Foreskin keratinocyte (primary cell): ENCODE measurements at places on chromosomes 12 and 14. TPM values are rescaled to one million over a fixed set of nuclear protein-coding genes. Genes with fewer than 3 reads are reported as not detected.

CHFR gene
- 21.6 and 27.0 TPM in 2 replicates for total RNA-seq

MANSC1 gene
- 3.8 and 4.8 TPM in 2 replicates for total RNA-seq

MYO1A gene
- not detected in 2 replicates for total RNA-seq

PRDM4 gene
- total RNA-seq: 27.9 and 30.7 TPM in 2 replicates

DNA sequence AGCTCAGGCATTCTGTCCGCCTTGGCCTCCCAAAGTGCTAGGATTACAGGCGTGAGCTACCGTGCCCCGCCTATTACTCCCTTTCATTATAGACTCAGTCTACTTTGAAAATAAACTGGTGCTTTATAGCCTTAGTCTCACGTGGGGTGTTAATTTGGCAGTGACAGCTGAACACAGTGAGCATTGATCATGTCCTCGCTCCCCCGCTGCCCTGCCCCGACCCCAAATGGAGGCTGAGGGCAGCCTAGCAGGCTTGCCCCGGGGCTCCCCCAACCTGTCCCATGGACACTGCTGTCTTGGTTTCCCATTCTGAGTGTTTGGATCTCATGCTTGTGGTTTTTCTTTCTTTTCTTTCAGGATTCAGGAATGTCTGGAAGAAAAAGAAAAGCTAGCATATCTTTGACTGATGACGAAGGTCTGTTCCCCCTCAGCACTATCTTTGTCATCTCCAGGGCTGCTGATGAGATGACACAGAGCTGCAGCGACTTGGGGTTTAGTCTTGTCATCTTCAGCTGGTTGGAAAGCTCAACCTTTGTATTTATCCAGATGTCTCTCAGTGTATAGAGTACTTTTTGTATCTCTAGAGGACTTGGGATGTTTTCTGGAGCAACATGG lies 42.2 kb downstream of the EP400 start:
- DNase-seq: no peak

- peak; percentile 61 for DNase-seq
These were observed at the start of gene IFI27 for GRCh38 chr14:94110552-94111181. Gene IFI27, plus strand, starts transcription at chr14:94110736.

GRCh38 chr12:94674835-94675234 lies 24.5 kb upstream of the TMCC3 start:
- no peak for DNase-seq

DNA sequence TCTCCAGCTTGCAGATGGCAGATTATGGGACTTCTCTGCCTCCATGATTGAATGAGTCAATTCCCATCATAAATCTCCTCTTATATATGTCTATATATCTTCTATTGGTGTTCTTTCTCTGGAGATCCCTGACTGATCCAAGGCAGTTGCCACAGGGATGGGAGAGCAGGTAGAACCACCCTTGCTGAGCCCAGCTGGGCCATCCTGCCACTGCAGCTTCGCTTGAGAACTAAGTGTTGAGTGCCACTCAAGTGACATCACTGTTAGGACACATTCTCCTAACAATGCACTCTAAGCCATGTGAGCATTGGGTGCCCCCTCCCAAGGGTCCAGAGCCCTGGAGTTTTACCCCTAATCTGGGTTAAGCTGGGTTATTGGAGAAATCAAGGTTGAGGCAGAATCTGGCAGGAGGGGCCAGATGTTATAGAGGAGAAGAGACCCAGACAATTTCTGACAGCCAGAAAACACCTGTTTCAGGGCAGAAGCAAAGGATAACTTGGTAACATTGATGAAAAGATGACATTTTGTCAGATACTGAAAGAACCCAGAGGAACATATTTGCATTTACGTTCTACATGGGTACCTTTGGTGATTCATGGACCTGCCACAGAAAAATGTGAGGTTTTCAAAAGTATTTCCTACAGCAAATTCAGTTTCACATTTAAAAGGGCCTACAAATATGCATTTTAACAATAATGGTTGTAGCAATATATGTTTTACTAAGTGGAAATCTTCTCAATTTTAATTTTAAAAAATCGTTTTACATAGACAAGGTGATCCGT lies 57.2 kb upstream of the MAX start:
- no peak for DNase-seq

- no peak for DNase-seq
These were observed 1228.8 kb upstream of the TMEM132C start for GRCh38 chr12:127038152-127038551.

CS gene
- total RNA-seq: 150 TPM in 2 replicates

- DNase-seq: no peak
These were observed 6.9 kb upstream of the FAIM2 start for GRCh38 chr12:49910331-49911212.

DNA sequence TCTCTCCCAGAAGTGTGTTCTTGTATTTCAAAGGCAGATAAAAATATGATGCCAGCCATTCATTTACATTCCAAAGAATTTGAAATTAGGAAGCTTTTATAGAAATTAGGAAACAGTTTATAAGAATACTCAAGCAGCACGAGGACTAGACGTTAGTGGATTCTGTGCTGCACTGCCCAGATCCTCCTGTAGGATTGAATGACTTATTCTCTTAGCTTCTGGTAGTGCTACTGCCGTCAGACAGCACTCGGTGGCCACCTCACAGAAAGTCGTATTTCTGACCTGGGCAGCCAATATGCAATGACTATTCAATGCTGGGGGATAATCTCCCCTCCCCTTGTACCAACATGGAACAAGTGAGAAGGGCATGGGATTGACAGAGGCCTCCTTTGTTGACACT lies 326.4 kb downstream of the RPL10L start:
- no peak for DNase-seq

TAS2R50 gene
- 0.11 and 0.31 TPM in 2 replicates for total RNA-seq

TMEM233 gene
- total RNA-seq: not detected in 2 replicates

CHGA gene
- not detected in 2 replicates for total RNA-seq

GRCh38 chr12:4648104-4648500 lies 749 bp downstream of the AKAP3 start:
- DNase-seq: no peak

DNA sequence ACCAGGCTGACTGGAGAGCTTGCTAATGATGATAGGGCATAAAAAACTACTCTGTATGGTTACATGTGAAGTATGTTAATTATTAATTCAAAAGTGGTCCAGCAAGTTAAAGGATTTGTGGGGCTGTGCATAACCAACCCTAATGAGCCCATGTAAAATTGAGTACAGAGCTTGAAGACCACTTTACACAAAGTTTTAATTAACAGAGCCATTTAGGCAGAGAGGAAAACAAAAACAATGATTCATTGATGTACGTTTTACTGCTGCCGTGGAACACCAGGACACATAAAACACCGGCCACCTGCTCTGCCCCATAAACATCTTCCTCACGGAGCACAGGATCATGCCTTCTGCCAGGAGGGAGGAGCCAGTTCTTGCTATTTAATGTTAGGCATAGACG lies 83.5 kb downstream of the RIMBP2 start:
- DNase-seq: no peak

DNA sequence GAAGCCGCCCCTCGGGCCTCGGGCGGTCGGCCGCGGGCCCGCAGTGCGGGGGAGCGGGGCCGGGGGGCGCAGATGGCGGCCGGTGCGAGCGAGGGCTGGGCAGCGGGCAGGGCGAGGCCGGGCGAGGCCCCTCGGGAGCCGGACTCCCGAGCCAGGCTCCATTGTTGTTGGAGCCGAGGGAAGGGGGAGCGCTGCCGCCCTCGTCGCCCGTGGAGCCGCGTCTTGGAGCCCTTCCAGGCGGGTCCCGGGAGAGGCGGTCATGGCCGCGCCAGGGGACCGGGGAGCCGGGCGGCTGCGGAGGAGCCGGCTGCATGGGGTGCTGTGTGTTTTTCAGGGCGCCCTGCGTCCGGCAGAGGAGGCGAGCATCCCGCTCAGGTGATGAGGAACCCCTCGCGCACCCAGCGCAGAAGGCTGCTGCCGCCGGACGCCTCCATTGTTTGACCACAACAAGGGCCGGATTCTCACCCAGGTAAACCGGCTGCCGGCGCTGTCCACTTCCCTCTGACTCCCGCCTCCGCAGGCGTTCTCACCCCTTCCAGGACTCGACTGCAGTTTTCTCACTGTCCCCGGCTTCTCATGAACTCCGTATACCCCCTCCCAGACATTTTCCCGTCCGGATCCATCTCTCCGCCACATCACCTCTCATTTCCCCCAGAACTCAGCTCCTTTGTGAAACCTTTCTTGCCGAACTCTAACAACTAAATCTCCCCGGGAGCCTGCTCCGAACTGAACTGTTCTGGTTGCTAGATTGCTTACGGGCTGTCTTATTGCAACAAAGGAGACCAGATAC lies 732 bp downstream of the ZNF664 start:
- no peak for DNase-seq

GRCh38 chr14:50762001-50762930 lies 68.7 kb downstream of the NIN start:
- DNase-seq: no peak

DNA sequence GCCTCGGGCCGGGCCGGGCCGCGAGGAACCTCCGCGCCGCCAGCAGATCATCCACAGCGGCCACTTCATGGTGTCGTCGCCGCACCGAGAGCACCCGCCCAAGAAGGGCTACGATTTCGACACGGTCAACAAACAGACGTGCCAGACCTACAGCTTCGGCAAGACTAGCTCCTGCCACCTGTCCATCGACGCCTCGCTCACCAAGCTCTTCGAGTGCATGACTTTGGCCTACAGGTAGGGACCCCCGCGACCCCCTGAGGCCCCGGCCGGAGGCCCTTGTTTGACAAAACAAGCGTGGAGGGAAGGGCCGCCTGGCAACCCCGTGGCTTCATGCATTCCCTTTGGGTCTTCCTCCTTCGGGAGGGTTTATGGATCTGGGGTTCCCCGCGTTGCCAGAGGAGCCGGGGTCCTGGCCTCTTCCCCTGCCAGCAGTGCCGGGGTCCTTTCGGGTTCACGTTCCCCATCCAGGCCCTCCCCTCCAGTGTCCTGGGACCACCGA lies 526 bp downstream of the MLXIP start:
- no peak for DNase-seq

DNA sequence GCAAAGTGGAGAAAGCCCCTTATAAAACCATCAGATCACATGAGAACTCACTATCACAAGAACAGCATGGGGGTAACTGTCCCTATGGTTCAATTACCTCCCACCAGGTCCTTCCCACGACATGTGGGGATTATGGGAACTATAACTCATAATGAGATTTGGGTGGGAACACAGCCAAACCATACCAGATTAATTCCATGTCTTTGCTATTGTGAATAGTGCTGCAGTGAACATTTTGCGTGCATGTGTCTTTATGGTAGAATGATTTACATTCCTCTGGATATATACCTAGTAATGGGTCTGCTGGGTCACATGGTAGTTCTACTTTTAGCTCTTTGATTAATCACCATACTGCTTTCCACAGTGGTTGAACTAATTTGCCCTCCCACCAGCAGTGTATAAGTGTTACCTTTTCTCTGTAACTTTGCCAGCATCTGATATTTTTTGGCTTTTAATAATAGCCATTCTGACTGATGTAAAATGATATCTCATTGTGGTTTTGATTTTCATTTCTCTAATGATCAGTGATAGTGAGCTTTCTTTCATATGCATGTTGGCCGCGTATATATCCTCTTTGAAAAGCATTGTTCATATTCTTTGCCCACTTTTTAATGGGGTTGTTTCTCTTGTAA lies 29.7 kb upstream of the SAV1 start:
- DNase-seq: no peak
